Natural killer cell treated with Interleukin-12 subunit alpha and Interleukin-12 subunit beta and Interleukin-15 and Interleukin-18, amount 100 ng/mL, for 72 hours (primary cell): ENCODE measurements at places on chromosomes 5 and 9.

DNA sequence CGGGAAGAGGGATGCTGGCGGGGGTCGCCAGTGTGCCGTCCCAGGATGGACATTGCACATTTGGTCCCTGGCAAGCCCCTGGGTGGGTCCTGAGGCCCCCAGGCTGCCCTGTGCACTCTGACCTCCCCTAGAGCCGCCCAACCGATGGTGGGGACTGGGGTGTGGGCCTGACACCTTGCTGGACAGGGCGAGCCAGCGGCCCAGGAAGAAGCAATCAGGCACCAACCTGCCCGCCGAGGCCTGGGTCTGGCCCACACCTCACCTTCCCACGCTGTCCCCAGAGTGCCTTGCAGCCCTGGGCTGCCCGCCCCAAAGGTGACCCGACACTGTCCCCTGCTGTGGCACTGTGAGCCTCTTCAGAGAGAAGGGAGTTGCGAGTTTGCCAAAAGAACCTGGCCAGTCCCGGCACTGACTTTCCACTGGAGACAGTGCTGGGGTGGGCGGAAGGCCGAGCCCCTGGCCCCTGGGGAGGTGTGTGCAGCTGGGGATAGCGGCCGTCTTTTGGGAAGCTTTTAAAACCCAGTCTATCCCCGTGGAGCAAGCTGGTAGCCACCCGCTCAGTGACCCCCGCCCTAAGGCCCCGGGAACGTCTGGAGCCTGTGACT is 12.0 kb upstream of the NRARP start:
- H3K4me1 ChIP-seq = no peaks in the 10 kb centered on the region
- H3K27me3 ChIP-seq = no peaks in the 10 kb centered on the region
- H3K36me3 ChIP-seq = no peaks in the 10 kb centered on the region
- no peak for DNase-seq
- no peak overlapping the region for H3K4me3 ChIP-seq

DNA sequence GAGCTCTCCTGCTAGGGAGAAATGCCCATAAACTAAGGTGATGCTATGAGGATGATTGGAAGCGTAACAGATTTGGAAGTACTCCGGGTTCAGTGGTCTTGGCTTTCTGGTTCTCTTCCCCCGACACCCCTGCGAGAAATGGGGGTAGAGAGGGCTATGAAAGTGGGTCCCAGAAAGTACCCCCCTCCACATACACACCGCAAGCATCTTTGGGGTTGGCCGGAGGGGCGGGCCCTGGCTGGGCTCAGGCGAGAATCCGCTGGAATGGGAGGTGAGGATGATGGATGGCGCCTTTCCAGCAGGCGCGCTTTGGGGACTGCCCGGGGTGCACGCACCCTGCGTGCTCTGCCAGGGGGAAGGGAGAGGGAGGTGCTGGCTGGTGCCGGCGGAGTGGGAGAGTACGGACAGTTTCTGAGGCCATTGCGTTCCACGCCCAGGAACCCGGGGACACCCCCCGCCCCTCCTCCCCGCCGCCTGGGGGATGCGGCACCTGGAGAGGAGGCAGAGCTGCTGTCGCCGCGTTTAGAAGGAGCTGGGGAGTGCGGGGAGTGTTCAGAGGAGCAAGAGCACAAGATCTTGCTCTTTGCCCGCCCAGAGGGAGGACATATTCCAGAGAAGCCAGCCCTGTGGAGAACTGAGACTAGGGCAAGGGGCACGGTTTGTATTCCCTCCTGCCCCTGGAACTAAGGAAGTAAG is 1.9 kb downstream of the PCSK5 start:
- H3K36me3 ChIP-seq = no peaks in the 10 kb centered on the region
- H3K27ac ChIP-seq = no peak overlapping the region
- no peak for DNase-seq
- peak overlapping the region; percentile 93 for H3K4me3 ChIP-seq
- H3K4me1 ChIP-seq = peaks cover 22% of the 10 kb centered on the region
- H3K27me3 ChIP-seq = peaks cover 53% of the 10 kb centered on the region

- H3K36me3 ChIP-seq = no peaks in the 10 kb centered on the region
- peaks cover 7% of the 10 kb centered on the region for H3K27me3 ChIP-seq
- no peak for DNase-seq
These were observed 18.5 kb upstream of the RCL1 start for GRCh38 chr9:4774209-4774608.

DNA sequence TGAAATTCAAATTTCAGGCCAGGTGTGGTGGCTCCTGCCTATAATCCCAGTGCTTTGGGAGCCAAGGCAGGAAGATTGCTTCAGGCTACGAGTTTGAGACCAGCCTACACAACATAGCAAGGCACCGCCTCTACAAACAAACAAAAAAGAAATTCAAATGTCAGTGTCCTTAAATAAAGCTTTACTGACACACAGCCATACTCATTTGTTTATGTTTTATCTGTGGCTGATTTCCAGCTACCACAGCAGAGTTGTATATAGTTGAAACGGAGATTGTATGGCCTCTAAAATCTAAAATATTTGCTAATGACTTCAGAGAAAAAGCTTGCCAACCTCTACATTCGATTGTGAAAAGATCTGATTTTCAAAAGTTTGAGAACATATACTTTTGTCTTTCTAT is 15.4 kb downstream of the SHLD3 start:
- DNase-seq = no peak
- H3K4me1 ChIP-seq = no peaks in the 10 kb centered on the region
- H3K27me3 ChIP-seq = no peaks in the 10 kb centered on the region

DNA sequence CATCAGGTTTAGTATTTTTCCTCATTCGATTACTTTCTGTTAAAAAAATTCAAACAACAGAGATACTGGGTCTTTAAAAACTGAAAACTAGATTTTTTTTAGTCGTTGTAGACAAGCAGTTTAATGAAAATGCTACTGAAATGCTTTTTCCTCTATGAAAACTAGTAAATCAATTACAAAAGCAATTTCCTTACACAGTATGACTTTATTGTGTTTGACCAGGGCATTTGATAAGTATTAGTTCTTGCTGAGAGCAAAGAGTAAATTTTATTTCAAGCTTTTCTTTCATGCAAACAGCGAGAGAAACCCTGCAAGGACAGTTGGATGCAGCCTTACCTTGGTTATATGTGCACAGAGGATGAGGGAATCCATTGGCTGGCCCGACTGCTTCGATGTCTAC is 308.5 kb downstream of the MAT2B start:
- H3K27me3 ChIP-seq = no peaks in the 10 kb centered on the region
- no peak overlapping the region for H3K4me3 ChIP-seq
- DNase-seq = no peak
- no peaks in the 10 kb centered on the region for H3K4me1 ChIP-seq
- H3K27ac ChIP-seq = no peak overlapping the region

- peaks cover 5% of the 10 kb centered on the region for H3K4me1 ChIP-seq
- H3K4me3 ChIP-seq = no peak overlapping the region
- no peaks in the 10 kb centered on the region for H3K27me3 ChIP-seq
- no peak overlapping the region for H3K27ac ChIP-seq
- no peak for DNase-seq
These were observed 46.5 kb upstream of the DAPK1 start for GRCh38 chr9:87451149-87451548.

DNA sequence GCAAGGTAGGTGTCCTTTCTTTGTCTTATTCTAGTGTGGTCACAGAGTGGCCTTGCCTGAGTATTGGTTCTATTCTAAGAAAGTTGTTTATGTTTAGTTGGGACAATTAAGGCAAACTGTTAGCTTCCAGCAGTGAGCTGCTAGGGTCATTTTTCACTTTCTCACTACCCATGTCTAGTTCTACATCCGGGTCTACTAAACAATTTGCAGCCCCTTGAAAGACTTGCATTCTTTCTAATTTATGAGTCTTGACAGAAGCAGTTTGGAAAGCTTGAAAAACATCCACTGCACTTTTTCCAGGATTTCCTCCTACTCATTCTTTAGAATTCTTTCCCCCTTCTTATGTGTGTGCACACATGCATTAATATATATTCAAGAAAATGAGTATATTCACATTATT is 892.2 kb upstream of the ACO1 start:
- DNase-seq = no peak
- H3K27ac ChIP-seq = no peak overlapping the region
- H3K27me3 ChIP-seq = no peaks in the 10 kb centered on the region
- H3K36me3 ChIP-seq = no peaks in the 10 kb centered on the region
